ENCODE measurements at places on chromosomes 2 and 18.
A peak's percentile ranks its signal among the peaks of the same experiment; 100 is the strongest.

DNA sequence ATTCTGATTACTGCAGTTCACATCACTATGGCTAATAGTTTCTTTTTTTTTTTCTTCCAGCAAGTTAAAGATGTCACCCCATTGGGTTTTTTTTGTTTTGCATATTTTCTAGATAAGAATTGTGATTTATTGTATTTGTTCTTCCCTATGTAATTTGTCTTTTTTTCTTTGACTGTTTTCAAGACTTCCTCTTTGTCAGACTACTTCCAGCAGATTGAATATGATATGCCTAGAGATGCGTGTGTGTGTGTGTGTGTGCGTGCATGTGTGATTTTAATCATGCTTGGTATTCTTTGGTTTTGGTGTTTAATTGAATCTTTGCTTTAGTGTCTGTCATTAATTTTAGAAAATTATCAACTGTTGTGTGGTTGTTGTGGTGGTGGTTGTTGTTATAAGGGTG, 166.7 kb upstream of the SLC39A10 start:
- no peak for DNase-seq

DNA sequence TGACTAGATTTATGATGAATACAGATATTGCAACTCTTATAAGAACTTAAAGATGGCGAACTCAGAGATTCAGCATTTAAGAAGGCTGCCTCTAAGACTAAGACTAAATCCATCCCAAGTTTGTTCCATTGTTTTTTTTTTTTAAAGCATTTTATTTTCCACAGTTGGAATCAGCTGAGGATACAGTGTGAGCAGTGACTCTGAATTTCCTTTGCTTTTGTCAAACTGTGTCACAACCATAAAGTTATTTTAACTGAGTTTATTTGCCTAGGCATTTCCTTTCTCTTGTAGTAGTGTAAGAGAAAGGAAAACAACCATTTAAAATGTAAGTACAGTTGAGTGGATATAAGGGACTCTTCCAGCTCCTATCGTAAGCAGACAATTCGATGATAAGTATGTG, 63.9 kb downstream of the ZEB2 start:
- no peak for DNase-seq

GRCh38 chr2:109690822-109691541, 76.8 kb downstream of the SOWAHC start:
- no peak for DNase-seq

DNA sequence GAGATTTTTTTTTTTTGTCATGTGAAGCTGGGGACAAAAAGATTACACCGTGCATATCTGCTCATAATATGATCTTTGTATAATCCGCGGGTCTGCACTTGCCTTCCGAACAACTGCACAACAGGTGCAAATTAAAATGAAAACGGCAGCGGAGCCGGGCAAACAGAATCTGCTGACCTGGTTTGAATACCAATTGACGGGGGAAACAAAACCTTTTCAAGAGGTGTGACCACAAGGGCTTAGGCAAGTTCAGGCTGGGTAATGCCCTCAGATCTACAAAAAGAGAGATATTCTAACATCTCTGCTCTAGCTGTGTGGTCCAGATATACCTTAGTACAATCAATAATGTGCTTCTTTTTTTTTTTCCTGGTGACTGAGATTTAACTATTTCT, 88.5 kb downstream of the ZEB2 start:
- no peak for DNase-seq

DNA sequence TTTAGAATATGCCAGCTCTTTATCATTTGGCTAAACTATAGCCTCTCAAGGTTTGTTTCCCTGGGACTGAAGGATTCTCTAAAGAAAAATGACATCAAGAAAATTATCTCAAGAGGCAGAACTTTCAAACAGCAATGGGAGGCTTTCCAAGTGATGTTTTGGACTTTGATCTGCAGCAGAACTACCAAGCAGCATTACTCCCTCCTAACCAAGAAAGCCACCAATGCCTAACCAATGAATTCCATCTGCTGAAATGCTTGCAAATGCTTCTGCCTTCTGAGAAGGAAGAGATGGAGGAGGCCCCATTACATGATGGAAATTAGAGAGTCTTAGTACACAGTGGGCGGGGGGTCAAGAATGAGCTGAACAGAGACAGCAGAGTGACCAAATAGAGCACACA, 95.1 kb upstream of the SLC35G4 start:
- no peak for DNase-seq

- no peak for DNase-seq
Measured at GRCh38 chr2:98857001-98857400, 79.0 kb downstream of the CRACDL start.

- no peak for DNase-seq
Measured at GRCh38 chr2:240732184-240732583, 40.5 kb downstream of the AQP12A start.

DNA sequence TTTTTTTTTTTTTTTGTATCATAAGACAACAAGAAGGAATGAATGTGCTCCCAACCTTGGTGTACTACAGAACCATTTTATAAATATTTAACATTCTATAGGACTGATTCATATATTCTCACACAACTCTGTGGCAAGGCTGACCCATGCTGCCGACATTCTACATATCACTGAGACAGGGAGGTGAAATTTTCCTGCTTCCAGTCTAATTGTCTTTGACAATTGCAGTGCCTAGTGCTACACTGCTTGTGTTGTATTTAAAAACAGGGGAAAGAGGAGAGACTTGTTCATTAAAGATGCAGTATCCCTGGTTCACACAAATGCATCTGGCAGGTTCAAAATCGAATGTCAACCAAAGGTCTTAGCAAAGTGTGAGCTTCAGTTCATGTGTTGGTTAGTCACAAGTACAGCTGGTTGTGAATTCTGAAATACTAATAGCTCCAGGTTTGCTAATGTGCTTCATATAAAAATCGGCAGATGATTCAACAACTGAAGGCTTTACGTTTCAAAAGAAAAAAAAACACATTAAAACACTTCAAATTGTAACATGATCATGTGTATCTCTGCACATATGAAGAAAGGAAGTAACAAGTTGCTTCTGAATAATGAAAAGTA, 130.8 kb downstream of the FIGN start:
- DNase-seq = no peak

DNA sequence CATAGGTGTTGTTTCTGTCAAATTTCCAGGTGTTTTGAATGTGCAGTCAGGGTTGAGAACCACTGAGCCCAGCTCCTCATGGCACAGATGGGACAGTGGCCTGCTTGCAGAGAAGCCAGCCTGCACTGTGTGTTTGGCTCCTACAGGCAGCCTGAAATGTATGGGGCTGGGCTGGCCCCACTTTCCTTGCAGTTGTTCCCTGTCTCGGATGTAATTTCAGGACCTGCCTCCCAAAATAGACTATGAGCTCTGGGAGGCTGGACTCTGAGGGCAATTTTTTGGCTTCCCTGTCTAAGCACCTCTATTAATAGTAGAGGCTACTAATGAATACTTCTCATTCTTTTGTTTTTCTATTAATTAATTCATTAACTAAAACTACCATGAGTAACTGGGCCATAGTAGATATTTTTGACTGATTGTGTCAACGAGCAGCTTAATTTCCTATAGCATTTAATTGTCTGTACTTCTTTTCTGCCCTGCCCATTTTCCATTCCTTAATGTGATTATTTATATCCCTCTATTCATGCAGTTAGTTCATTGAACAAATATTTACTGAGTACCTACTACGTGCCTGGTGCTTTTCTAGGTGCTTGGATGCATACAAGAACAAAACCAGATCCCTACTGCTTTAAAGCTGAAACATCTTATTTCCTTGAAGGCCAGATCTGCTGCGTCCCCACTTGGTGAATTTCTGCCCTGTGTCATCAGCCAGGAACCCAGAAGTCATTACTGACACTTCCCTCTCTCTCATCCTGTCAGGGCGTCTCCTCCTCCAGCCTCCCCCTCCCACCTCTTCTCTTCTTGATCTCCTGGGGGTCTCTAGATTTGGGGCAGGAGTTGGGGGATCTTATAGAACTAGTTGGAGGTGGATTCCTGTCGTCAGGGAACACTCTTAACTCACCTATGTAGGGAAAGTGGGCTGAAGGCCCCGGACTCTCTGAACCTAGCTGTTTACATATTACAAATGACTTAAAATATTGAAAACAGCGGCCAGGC, 16.3 kb downstream of the DYSF start:
- DNase-seq = no peak

- peak; percentile 48 for DNase-seq
Measured at GRCh38 chr2:54880428-54880827, 157.0 kb downstream of the EML6 start.

GRCh38 chr2:133886735-133887675, 318.7 kb upstream of the NCKAP5 start:
- peak; percentile 64 for DNase-seq

- DNase-seq = no peak
Measured at GRCh38 chr2:46875226-46875899, 40.2 kb downstream of the MCFD2 start.

- DNase-seq = no peak
Measured at GRCh38 chr2:210198326-210198725, 26.9 kb downstream of the ACADL start.

DNA sequence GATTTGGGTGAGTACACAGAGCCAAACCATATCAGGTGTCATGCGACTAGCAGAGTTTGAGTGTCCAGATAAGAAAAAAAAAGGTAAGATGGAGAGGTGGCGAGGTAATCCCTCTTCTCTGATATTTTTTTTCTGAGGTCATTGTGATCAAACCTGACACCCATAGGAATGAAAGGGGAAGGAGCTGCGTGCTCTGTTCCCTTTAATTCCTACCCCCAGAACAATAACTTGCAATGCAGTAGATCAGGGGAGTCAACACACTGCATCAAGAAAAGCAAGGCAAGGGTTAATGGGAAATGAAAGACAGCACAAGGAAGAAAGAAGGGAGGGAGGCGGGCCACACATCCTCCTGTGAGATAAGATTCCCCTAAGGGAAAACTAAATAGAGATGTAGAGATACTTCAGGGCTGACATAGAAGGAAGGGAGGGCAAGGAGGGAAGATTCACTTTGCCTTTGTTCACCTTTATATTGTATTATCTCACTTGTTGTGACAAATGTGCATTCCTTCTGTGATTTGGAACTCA, 132.8 kb downstream of the CD226 start:
- DNase-seq = no peak

GRCh38 chr2:234679741-234680687, 183.1 kb upstream of the ARL4C start:
- DNase-seq = no peak

GRCh38 chr18:48500517-48500916, 38.3 kb upstream of the CTIF start:
- no peak for DNase-seq

GRCh38 chr2:159131267-159131913, 155.1 kb downstream of the WDSUB1 start:
- DNase-seq = no peak

DNA sequence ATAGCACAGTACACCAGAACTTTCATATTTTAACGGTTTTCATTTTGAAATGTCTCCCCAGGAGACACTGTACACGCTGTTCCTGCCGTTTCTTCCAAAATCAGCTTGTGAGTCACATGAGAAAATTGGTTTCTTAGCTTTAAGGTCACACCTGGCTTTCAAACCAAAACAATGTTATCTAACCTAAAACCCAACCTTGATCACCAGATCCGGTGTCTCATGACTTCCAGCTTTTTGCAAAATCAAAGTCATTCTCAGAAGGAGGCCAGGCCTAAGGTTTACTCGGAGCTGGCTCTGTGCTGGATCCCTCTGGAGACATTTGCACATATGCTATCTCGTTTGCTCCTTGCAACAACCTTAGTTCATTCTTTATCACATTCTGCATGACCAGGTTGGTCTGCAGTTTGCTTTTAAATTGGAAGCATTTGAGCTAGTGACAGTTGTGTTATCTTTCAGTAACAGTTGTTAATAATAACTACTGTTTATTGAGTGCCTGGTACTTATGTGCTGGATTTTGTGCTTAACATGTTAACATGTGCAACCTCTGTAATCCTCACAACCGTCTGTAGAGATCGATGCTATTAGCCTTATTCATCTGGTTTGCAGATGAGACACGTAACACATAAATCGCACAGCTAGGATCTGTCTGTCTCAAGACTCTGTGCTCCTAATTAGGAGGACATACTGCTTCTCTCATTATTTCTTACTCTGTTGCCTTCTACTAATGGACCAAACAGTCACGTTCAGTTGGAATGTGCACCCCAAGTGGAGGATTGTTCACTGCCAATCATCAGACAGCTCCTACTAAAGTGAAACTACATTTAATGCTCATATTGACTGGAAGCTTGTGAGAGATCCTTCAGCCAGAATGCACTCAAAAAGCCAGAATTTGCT, 105.5 kb downstream of the RNF144A start:
- DNase-seq = no peak

GRCh38 chr18:62331581-62332356, 6.7 kb downstream of the TNFRSF11A start:
- DNase-seq = no peak

GRCh38 chr2:9895669-9896590, 52.7 kb downstream of the TAF1B start:
- DNase-seq = no peak

- no peak for DNase-seq
Measured at GRCh38 chr2:28950941-28951630, 30.0 kb upstream of the TOGARAM2 start.

DNA sequence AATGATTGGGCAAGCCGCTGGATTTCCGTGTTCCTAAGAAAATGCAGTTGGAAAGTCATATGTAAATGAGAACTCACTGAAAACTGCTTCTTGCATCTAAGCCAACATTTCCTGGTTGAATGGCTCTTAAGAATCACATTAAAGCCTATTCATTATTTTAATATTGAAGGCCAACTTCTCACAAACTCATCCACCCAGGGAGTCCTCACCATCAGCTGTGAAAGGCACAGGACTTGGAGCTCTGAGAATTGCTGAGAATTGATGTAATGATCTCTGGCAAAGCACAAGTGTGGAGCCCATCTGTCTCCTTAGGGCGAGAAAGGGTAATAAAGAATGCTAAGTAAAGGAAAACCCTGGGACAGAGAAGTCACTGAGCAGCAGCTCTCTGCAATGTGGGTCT, 55.9 kb upstream of the APCDD1 start:
- no peak for DNase-seq

GRCh38 chr2:200578778-200579177, 7.0 kb upstream of the AOX1 start:
- no peak for DNase-seq

DNA sequence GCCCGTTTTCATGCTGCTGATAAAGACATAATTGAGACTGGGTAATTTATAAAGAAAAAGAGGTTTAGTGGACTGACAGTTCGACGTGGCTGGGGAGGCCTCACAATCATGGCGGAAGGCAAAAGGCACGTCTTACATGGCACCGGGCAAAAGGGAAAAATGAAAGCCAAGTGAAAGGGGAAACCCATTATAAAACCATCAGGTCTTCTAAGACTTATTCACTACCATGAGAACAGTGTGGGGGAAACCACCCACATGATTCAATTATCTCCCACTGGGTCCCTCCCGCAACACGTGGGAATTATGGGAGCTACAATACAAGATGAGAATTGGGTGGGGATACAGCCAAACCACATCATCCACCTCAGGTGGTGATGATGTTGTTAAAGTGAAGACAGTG, 3.3 kb upstream of the RAB12 start:
- DNase-seq = no peak

GRCh38 chr2:17226941-17227490, 291.2 kb downstream of the RAD51AP2 start:
- DNase-seq = no peak

- no peak for DNase-seq
Measured at GRCh38 chr2:3871002-3871401, 167.6 kb downstream of the DCDC2C start.

GRCh38 chr2:231182513-231182899, 15.9 kb upstream of the ARMC9 start:
- no peak for DNase-seq

All from NCI-H1694 treated with DMSO at 0.1 percent for 48 hours (cell line).